ENCODE measurements at places on chromosomes 5 and 9.

DNA sequence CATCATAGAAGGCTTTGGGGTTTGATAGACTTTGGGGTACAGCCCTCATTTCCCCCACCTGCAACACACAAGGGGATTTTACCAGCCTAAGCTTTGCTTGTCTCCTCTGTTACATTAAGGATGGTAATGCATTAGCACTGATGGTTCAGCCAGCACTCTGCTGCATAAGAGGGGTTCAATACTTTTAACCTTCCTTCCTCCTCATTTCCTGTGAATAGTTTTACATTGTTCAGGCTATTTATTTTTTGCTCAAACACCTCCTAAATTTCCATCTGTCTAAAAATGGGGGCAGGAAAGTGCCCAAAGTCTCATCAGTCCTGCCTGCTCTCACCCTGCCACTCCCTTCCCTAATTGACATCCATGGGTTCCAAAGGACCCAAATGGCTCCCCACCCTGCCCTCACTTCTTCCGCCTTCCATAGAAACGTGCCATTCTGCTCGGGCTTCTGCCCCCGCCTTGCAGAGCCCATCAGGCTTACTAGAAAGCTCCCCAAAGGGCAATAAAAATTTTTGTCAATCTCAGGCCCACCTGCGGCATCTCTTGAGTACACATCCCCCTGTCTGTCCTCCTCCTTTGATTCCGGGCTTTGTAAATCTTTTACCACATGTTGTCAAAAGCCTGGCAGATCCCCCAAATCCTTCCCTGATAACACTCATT lies 239.5 kb upstream of the SLC24A2 start:
- DNase-seq, result no peak

- no peak for DNase-seq
Observed at GRCh38 chr9:69363191-69363590, 38.2 kb downstream of the ENTREP1 start.

DNA sequence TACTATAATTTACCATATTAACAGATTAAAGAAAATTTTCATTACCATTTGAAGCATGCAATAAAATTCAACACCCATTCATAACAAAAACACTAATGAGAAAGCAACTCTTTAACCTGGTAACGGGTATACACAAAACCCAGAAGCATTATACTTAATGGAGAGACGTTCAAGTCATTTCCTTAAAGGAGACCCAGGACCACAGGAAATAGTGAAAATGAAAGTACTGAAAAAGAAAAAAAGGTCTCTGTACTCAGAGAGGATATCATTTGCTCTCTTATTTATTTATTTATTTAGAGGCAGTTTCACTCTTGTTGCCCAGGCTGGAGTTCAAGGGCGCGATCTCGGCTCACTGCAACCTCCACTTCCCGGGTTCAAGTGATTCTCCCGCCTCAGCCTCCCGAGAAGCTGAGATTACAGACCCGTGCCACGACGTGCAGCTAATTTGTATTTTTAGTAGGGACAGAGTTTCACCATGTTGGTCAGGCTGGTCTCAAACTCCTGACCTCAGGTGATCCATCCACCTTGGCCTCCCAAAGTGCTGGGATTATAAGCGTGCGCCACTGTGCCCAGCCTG lies 61.6 kb downstream of the SETX start:
- no peak for DNase-seq

- DNase-seq, result peak; percentile 93
Observed at GRCh38 chr9:37464426-37465248, 613 bp downstream of the ZBTB5 start.

DNA sequence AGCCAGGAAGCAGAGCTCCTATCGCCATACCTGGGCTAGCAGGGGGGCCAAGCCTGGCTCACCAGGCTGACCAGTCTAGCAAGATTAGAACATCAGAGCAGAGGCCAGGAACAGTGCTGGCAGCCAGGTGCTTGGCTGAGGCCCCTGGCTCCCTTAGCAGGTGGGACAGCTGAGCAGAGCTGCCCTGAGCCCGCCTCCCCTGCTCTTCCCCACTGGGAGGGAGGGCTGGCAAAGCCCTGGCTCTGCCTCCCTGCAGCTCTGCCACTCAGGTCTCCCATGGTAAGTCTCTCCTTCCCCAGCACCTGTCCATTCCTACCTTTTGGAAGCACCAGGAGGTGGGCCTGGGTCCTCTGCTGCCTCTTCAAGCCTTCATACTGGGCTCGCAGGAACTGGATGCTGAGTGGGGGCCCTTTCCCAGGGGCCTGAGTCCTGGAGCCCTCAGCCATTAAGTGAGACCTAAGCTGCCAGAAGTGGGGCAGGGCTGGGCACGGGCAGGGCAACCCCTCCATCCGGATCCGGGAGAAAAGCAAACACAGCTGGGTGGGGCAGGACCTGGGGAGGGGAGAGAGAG lies 803 bp downstream of the C9orf152 start:
- no peak for DNase-seq

GRCh38 chr9:113536483-113537228 lies 73.1 kb downstream of the RGS3 start:
- DNase-seq, result no peak

DNA sequence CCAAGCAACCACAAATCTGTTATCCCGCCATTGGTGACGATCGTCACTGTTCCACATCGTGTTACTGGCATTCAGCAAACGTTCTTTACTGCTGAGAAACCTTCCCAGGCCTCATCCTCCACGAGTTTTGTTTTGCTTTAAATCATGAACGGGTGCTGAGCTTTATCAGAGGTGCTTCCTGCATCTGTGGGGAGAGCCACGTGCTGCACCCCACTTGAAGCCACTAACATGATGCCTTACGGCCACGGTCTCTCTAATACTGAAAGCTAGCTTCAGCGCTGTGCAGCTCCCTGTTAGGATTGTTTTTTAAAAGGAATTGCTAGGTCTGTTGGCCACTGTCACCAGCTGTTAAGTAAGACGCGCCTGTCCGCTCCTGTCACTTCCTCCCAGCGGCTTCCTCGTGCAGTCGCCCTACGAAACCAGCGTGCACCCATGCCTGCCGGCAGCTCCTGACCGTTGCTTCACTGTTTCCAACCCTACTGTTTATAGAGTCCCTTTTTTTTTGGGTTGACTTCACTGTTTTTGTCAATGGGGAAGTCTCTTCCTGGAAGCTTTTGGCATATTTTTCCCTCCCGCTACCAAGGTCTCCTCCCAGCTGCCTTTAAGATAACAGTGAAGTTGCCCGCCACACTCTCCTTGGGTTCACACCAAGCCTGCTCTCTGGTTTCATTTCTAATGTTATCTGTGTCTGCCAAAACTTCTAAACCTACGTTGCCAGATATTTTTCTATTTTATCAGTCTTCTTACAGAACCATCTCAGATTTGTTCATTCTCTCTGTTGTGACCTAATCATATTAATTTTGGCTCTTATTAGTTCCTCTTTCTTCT lies 20.3 kb downstream of the LPCAT1 start:
- no peak for DNase-seq

GRCh38 chr9:113150670-113151611 lies at the start of gene SLC31A2:
SLC31A2 (plus strand) TSS chr9:113151007; CDS start chr9:113151075, 68 bp downstream.
- DNase-seq, result peak; percentile 93

DNA sequence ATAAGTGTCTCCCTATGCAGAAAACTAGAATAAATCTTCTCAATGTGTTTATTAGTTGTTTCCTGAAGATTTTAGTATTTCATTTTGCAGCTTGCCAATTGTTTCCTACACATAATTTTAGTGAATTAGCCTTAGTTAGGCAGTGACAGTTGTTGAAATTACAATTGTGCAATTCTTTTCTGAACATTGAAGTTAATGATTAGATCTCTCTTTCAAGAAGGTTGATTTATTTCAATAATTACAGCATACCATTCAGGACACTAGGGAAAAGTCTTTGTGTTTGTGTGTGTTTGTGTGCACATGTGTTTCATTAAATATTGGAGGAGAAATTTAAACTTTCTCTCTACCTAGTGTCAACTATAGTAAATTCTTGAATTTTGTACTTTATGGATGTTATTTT lies 199.6 kb upstream of the MPDZ start:
- DNase-seq, result no peak

- DNase-seq, result no peak
Observed at GRCh38 chr5:15737036-15737821, 237.2 kb downstream of the FBXL7 start.

DNA sequence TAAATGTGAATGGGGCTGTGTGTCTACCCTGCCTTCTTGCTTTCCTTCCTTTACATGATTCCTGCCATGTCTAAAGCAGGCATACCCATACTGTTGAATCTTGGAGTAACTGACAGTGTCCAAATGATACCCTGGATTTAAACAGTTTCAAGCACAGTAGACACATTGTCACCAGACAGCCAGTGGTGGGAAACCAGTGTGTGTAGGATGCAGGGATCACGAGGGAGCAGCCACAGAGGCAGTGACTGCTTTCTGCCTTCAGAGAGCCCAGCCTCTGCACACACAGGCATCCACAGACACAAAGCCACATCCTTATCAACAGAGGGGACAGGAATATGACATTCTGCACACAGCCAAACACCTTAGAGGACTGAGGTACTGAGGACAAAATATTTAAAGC lies 184.2 kb upstream of the TBCA start:
- DNase-seq, result no peak

Data from activated naive CD8-positive, alpha-beta T cell treated with anti-CD3 and anti-CD28 coated beads for 36 hours (primary cell).